Temporal lobe (tissue), 4 donors: ENCODE measurements at places on chromosomes 4 and X. TPM values are rescaled to one million over a fixed set of nuclear protein-coding genes. Genes with fewer than 3 reads are reported as not detected.

Gene PWWP3B
- total RNA-seq: 0.74 TPM

Gene HTN1
- not detected for total RNA-seq

Gene STATH
- not detected for total RNA-seq

Gene SLC9B1
- 6.4 TPM for total RNA-seq

Gene FHIP1A
- 3.7 TPM for total RNA-seq

Gene NUP62CL
- 0.74 TPM for total RNA-seq

Gene MGARP
- total RNA-seq: 0.49 TPM

Gene ETDA
- total RNA-seq: not detected

Gene INTU
- 29.0 TPM for total RNA-seq

Gene IL21
- not detected for total RNA-seq

Gene TMPRSS11B
- total RNA-seq: not detected

Gene GC
- total RNA-seq: not detected

Gene NAA11
- not detected for total RNA-seq

Gene PTCHD1
- 11.1 TPM for total RNA-seq

Gene CT47B1
- not detected for total RNA-seq

Gene FGF2
- total RNA-seq: 9.1 TPM

Gene RBMXL3
- total RNA-seq: not detected

Gene WNK3
- 48.2 TPM for total RNA-seq

Gene ARAP2
- total RNA-seq: 55.1 TPM

Gene ARHGAP36
- total RNA-seq: under 0.01 TPM

Gene BEX2
- total RNA-seq: 108 TPM
